ENCODE measurements at places on chromosomes 1 and 21.

GRCh38 chr1:6807782-6808181 is 22.5 kb downstream of the CAMTA1 start:
- DNase-seq = no peak

- DNase-seq = peak; percentile 82
These were observed 26.7 kb downstream of the TSPAN2 start for GRCh38 chr1:115062542-115063004.

- no peak for DNase-seq
These were observed 238.5 kb downstream of the PTGER3 start for GRCh38 chr1:70809069-70809468.

GRCh38 chr1:165564561-165564960 is 20.8 kb downstream of the LRRC52 start:
- DNase-seq = no peak

DNA sequence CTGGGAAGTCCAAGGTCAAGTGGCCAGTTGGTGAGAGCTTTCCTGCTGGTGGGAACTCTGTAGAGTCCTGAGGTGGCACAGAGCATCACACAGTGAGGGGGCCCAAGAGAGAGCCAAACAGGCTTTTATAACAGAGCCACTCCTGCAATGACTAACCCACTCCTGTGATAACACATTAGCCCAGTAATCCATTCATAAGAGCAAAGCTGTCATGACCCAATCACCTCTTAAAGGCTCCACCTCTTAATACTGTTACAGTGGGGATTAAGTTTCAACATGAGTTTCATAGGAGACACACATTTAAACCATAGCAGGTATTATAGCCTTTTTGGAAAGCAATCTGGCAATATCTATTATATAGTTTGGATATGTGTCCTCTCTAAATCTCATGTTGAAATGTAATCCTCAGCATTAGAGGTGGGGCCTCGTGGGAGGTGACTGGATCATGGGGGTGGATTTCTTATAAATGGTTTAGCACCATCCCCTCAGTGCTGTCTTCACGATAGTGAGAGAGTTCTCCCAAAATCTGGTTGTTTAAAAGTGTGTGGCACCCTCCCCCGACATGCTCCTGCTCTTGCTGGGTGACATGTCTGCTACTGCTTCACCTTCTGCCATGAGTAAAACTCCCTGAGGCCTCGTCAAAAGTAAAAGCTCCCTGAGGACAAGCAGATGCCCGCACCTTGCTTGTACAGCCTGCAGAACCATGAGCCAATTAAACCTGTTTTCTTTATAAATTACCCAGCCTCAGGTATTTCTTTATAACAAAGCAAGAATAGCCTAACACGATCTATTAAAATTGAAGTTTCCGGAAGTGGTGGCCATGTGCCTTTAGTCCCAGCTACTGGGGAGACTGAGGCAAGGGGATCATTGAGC is 64.5 kb downstream of the CD58 start:
- no peak for DNase-seq

- DNase-seq = no peak
These were observed 95.2 kb upstream of the SSX2IP start for GRCh38 chr1:84785271-84786036.

DNA sequence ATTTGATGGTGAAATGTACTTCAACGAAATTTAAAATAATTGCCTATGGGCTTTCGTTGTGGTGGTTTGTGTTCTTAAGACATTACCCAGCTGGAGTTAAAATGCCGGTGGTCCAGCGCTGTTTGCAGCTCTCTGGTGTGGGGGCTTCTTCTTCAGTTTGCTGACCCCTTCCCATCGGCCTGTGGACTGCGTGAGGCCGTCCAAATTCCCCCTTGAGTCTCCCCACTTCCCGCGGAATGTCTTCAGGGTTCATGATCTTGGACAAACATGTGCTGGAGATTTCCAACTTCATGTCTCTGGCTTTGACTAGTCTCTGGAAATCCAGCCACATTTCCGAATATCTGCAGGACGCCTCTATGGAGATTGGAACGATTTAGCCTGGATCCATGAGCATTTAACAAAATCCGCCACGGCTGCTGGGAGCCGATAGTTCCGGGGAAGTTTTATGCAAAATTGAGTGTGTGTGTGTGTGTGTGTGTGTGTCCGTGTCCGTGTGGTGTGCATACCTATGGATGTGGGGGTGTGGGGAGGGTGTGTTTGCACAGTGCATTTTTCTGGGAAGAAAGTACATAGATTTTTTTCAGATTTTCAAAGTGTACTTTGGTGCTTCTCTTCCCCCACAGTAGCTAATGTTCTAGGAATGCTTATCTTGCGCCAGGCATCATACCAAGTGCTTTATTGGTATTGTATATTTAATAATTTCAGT is 117.2 kb downstream of the PCP4 start:
- DNase-seq = no peak

DNA sequence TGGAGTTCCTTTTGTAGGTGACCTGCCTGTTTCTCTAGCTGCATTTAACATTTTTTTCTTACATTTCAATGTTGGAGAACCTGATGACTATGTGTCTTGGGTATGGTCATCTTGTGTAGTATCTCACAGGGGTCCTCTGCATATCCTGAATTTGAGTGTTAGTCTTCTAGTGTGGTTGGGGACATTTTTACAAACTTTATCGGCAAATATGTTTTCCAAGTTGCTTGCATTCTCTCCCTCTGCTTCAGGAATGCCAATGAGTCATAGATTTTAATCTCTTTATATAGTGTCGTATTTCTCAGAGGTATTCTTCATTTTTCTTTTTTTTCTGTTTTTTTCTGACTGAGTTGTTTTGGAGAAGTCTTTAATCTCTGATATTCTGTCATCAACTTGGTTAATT is 684.0 kb downstream of the NCAM2 start:
- no peak for DNase-seq

DNA sequence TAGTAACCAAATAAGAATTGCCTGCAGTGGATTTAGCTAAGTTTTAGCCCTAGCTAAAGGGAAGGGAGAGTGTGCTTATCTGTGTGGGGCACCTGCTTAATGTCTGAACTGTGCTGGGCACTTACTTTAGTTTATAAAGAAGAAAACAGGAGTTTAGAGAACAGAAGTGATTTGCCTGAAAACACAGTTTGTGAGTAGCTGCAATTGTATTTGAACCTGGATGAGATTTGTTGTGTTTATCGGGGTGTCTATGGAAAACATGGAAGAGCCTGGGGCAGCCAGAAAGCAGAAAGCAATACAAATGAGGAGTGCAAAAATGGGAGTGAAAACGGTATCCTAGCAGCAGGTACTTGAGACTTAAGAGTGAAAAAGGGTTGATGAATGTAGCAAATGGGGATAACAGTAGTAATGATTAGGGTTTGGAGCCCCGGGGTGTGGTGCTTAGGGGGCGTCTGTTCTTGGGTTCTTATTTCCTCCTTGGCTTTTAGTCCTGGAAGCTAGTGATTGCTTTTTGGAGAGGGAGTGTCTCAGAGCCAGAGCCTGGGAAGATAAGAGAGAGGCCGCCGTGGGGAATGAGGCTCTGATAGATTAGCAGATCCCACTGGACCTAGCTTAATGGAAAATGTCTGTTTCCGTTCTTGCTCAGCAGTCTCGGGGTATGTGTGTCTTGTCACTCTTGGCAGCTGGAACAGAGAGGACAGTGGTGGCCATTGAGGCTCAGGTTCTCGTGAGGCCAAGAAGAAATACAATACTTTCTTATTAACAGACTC is 5.6 kb downstream of the PRCC start:
- no peak for DNase-seq

DNA sequence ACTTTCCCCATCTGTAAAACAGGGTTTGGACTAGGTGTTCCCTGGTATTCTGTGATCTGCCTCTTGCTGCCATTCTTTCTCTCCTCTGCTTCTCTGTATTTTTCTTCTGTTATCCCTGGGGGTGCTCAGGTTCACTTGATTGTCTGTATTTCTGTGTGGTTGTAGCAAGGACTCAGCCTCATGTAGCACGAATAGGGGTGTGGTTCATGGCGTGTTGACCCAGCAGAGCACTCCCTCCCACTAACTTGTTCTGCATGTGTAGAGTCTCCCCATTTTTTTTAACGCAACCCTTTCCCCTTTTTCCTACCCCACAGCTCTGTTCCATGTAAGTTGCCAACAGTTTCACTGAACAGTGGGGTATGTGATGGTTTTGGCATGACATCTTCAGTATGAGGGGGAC is 1.2 kb upstream of the BNIPL start:
- no peak for DNase-seq

DNA sequence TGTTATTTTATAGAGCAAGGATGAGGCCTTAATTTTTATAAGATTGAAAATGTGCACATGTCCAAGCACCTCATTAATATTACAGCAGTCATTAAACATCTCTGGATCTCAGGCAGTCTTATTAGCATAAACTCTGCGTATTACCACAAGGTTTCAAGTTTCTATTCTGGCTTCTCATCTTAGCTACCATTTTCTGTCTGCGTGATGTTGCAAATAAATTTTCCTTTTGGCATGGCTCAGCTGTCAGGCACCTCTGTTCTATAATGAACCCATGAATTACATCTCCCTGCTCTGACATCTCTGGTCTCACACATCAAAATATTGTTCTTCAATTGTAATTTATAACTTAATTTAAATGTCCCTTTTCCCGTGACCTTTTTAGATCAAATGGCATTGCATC is 156.5 kb downstream of the SLC45A1 start:
- no peak for DNase-seq

DNA sequence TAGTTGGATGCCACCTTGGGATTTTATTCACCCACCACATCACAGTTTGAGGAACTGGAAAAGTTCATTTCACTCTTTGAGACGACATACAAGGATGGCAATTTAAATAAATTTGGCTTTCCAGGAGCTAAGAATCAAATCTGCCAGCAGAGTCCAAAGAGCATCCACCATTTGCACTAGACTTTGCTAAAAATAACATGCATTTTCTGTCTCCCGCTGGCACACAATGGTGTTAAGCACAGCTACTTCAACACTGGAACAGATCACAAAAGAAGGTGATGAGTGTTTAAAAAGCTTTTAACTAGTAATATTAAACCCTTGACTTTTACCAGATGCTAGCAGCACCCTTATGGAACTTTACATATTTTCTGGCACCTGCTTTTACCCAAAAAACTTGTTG is 44.6 kb downstream of the MAEL start:
- no peak for DNase-seq

- no peak for DNase-seq
These were observed 156.5 kb upstream of the UBE2U start for GRCh38 chr1:64046891-64047290.

DNA sequence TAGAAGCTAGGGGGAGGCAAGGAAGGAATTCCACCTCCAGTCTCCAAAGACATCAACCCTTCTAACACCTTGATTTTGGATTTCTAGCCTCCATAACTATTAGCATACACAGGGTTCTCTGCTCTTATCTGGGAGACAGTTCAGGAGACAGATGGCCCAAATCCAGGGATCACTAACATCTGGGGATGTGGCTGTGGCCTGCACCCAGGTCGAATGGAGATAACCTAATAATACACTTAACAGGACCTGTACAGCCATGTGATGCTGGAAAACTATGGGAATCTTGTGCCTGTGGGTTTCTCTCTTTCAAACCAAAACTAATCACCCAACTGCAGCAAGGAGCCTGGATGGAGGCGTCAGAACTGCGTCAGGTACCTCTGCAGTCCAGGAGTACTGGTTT is 47.6 kb downstream of the KIAA0319L start:
- no peak for DNase-seq

GRCh38 chr1:223803211-223803610 is 42.5 kb downstream of the TP53BP2 start:
- DNase-seq = no peak

- no peak for DNase-seq
These were observed 2.1 kb downstream of the RPS6KA1 start for GRCh38 chr1:26531651-26532131.

GRCh38 chr21:15022608-15023261 is 42.1 kb downstream of the NRIP1 start:
- DNase-seq = no peak

DNA sequence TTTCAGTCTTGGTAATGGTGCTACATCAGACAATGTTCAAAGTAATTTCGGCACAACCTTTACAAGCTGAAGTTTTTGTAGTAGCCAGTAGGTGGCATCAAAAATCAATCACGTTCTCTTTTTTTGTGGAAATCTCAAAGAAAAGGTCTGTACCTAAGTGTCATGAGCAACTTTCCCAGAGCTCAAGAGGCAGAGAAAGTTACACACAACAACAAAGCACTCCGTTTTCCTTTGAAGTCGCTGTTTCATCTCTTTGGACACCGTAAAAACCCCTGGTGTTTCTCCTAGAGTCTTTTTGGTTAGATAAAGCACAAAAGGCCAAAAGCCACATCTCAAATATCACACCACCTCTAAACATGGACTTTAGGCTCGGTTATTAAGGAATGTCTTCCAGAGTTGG is 131.6 kb downstream of the LHX8 start:
- no peak for DNase-seq

DNA sequence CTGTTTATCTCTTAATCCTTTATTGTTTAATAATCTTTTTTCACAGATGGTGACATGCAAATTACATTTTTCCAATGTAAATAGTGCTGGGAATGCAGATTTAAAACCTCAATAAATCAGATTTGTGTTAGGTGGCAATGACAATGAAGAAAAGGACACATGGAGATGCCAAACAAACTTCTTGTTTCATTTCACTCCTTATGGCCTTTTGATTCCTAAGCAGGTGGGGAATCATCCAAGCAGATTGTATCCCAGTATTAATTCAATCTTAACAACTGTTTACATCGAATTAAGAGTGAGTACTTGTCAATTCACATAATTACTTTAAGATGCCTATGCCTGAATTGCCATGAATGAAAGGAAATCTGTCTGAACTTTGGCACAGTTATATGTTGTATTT is 98.9 kb upstream of the RGS18 start:
- DNase-seq = no peak

DNA sequence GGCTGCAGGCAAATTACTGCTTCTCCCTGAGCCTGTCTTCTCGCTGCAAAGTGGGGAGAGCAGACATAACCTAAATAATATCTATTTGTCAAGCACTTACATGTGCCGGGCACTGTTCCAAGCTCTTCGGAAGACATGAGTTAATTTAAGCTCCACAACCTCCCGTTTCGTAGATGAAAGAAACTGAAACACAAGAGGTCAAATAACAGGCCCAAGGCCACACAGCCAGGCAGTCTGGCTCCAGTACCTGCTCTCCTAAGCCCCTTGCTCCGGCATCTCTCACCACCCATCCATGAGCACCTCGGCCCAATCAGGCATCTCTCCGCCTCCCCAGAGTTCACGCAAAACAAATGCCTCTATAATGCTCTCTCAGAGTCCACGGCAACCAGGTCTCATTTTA is 65.4 kb downstream of the TAS1R2 start:
- DNase-seq = no peak

DNA sequence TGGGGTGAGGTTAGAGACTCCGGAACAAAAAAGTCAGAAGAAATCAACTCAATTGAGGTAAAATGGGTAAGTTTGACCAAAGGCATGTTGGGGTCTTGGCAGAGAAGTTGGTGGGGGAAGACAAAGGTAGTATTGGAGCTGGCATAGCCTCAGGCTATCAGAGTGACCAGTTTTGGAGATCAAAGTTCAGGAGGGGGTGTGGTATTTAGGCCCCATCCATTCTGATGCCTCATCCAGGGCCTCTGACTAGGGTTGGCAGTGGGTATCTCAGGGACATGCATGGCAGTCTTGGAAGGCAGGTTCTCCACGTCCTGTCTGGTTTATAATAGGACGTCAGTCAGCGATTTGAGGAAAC is 73.2 kb upstream of the TRABD2B start:
- DNase-seq = no peak

- no peak for DNase-seq
These were observed 48.1 kb downstream of the CAMSAP2 start for GRCh38 chr1:200786788-200787187.

Measured in stimulated activated CD8-positive, alpha-beta memory T cell treated with anti-CD3 and anti-CD28 coated beads, Interleukin-7, amount 100 ng/mL, for 48 hours (primary cell).